Upper lobe of right lung (tissue), 1 donor: ENCODE measurements at places on chromosomes 1 and 21. TPM values are rescaled to one million over a fixed set of nuclear protein-coding genes. Genes with fewer than 3 reads are reported as not detected.

CAMK2N1 gene
- total RNA-seq = 73.6 TPM

AADACL4 gene
- total RNA-seq = not detected

RBM11 gene
- 1.7 TPM for total RNA-seq

CATSPERE gene
- 1.1 TPM for total RNA-seq

DENND4B gene
- total RNA-seq = 83.7 TPM

AGBL4 gene
- not detected for total RNA-seq

DNAJC16 gene
- 23.5 TPM for total RNA-seq

ATP1A2 gene
- total RNA-seq = 5.6 TPM

CFHR5 gene
- total RNA-seq = not detected

DISC1 gene
- total RNA-seq = 9.5 TPM

GRCh38 chr1:17233675-17234320, 15.1 kb upstream of the PADI3 start:
- DNase-seq = peak; percentile 85
- no peak overlapping the region for H3K27ac ChIP-seq
- no peaks in the 10 kb centered on the region for H3K27me3 ChIP-seq

GRCh38 chr1:43067233-43067745, 104.8 kb downstream of the EBNA1BP2 start:
- H3K36me3 ChIP-seq = no peaks in the 10 kb centered on the region
- H3K4me1 ChIP-seq = peaks cover 10% of the 10 kb centered on the region
- H3K27ac ChIP-seq = no peak overlapping the region
- DNase-seq = no peak
- peaks cover 12% of the 10 kb centered on the region for H3K27me3 ChIP-seq
- H3K4me3 ChIP-seq = no peak overlapping the region

GRCh38 chr1:23867542-23867894, 572 bp downstream of the FUCA1 start:
- peaks cover 25% of the 10 kb centered on the region for H3K4me1 ChIP-seq
- peaks cover 19% of the 10 kb centered on the region for H3K36me3 ChIP-seq
- peak overlapping the region; percentile 63 for H3K27ac ChIP-seq
- no peak for DNase-seq
- no peaks in the 10 kb centered on the region for H3K27me3 ChIP-seq

DNA sequence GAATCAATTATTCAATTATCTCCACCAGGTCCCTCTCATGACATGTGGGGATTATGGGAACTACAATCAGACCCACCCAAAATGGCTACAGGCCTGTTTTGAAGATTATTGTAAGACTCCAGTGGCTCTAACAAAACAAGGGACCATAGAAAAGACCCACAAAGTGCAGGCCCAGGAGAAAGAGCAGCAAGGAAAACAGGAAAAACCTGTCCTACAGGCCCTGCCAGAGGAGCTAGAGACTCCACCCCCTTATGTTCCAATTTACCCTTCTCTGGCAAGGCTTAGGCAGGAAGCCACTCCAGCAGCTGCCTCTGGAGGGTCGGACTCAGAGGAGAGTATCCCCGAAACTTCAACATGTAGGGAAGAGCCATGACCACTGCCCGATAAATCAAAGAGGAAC, 96.5 kb downstream of the LIPI start:
- H3K27me3 ChIP-seq = no peaks in the 10 kb centered on the region
- H3K4me3 ChIP-seq = no peak overlapping the region
- H3K4me1 ChIP-seq = no peaks in the 10 kb centered on the region
- DNase-seq = no peak
- no peak overlapping the region for H3K27ac ChIP-seq

- H3K27me3 ChIP-seq = no peaks in the 10 kb centered on the region
- no peak overlapping the region for H3K4me3 ChIP-seq
- DNase-seq = no peak
Measured at GRCh38 chr1:82162486-82163420, 362.0 kb downstream of the ADGRL2 start.

GRCh38 chr1:25128121-25128621, 104.1 kb downstream of the SYF2 start:
- H3K27ac ChIP-seq = no peak overlapping the region
- no peaks in the 10 kb centered on the region for H3K4me1 ChIP-seq
- H3K36me3 ChIP-seq = no peaks in the 10 kb centered on the region
- DNase-seq = no peak
- no peak overlapping the region for H3K4me3 ChIP-seq

DNA sequence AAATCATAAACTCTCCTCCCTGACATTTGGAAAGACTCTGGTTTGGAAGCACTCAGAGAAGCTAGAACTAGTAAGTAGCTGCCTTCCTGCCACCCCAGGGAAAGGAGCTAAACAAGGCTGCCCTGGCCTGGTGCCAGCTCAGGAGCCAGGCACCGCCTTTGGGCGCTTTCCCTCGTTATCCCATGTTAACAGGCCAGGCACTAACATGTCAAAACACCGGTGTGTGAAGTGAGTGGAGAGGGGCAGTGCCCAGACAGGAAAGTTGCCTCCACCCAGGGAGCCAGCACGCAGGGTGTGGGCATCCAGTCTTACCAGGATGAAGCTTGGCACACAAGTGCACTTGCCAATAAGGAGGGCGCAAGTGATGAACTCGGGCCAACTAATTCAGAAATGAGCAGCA, 346.8 kb downstream of the RRAGC start:
- no peak overlapping the region for H3K4me3 ChIP-seq
- H3K36me3 ChIP-seq = no peaks in the 10 kb centered on the region
- H3K4me1 ChIP-seq = peaks cover 17% of the 10 kb centered on the region
- DNase-seq = peak; percentile 71

- H3K36me3 ChIP-seq = no peaks in the 10 kb centered on the region
- no peak overlapping the region for H3K27ac ChIP-seq
- no peaks in the 10 kb centered on the region for H3K4me1 ChIP-seq
- H3K4me3 ChIP-seq = no peak overlapping the region
- DNase-seq = no peak
Measured at GRCh38 chr1:205410581-205411298, 11.1 kb downstream of the LEMD1 start.

DNA sequence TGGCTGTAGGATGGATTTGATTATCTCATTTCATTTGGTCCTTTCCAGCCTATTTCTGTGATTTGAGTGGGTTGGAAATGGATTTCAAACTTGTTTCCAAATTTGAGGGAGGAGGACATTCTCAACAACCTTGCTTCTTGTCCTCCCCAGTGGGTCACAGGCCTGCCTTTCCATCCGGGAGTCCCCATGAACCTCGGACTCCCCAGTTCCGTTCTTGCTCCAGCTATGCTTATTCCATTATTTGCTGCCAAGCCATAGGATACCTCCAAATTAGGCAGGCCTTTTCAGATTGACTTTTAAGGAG, 97.8 kb downstream of the DUSP10 start:
- H3K27ac ChIP-seq = no peak overlapping the region
- H3K36me3 ChIP-seq = no peaks in the 10 kb centered on the region
- DNase-seq = no peak
- no peak overlapping the region for H3K4me3 ChIP-seq
- no peaks in the 10 kb centered on the region for H3K27me3 ChIP-seq

DNA sequence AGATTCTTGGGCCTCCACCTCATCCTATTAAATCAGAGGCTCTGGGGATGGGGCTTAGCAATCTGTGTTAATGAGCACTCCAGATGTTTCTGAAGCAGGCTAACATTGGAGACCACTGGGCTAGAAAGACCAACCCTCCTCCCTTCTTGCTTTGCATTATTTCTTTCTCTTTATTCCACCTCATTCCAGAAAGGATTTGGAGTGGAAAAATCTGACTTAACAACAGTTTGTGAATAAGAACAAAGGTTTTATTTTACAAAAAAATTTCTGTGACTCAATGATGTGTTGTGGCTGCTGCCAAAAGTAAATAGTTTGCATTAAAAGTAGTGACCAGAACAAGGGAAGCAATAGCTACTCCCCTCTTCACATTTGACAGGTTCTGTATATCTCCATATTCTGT, 79.4 kb downstream of the TGFB2 start:
- H3K4me1 ChIP-seq = peaks cover 7% of the 10 kb centered on the region
- no peak overlapping the region for H3K4me3 ChIP-seq
- no peaks in the 10 kb centered on the region for H3K27me3 ChIP-seq
- no peaks in the 10 kb centered on the region for H3K36me3 ChIP-seq
- H3K27ac ChIP-seq = no peak overlapping the region
- no peak for DNase-seq

GRCh38 chr1:188708795-188709535, 1768.7 kb downstream of the BRINP3 start:
- H3K27me3 ChIP-seq = no peaks in the 10 kb centered on the region
- H3K4me1 ChIP-seq = no peaks in the 10 kb centered on the region
- H3K4me3 ChIP-seq = no peak overlapping the region
- DNase-seq = no peak
- no peak overlapping the region for H3K27ac ChIP-seq

DNA sequence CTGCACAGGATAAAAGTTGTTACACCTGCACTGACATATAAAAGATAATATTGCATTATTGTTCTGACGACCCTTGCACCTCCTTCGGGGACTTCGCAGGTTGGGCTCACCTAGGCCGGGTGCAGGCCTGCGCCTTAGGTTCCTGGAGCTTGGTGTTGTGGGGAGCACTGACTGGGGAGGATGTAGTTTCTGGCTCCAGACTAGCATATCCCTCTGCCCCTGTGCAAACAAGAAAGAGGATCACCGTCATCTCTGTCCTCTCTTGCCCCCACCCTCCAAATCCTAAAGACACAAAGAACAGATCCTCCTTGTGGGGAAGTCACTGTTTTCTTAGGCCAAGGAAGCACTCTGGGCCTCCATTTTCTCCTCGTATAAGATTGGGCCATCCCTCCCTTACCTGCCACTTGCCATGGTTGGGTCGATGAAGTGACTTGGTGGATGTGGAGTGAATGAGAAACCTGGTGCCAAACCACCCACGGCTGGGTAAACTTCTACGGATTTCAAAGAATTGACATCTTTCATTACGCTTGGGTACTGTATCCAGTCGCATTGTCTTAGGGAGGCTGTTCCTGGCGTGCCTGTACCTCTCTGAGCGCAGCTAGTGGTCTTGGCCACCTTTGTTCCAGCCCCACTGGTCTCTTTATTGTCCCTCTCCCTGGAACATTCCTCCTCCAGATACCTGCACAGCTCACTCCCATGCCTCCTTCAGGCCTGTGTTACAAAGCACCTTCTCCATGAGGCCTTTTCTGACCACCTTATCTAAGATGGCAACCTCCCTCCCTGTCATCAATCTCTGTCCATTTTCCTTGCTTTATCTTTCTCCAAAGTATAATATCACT, 34.4 kb upstream of the PKP1 start:
- no peaks in the 10 kb centered on the region for H3K36me3 ChIP-seq
- no peak overlapping the region for H3K27ac ChIP-seq
- DNase-seq = no peak
- H3K27me3 ChIP-seq = peaks cover 8% of the 10 kb centered on the region
- H3K4me3 ChIP-seq = no peak overlapping the region

- no peak overlapping the region for H3K27ac ChIP-seq
- no peak for DNase-seq
- no peaks in the 10 kb centered on the region for H3K27me3 ChIP-seq
Measured at GRCh38 chr1:92342401-92342800, 43.5 kb downstream of the RPAP2 start.

DNA sequence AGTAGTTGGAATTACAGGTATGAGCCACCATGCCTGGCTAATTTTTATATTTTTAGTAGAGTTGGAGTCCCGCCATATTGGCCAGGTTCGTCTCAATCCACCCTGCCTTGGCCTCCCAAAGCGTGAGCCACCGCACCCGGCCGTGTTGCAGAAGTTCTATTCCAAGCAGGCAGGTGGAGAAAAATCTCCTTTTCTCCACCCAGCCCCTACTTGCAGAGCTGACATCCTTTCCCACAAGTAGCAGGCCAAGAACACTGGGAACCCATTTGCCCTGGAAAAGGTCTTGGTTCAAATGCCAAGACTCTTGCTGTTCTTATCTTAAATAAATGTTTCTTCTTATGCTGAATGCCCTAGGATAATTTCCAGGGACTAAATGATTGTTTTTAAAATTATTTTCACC, 17.5 kb downstream of the AGL start:
- no peak for DNase-seq
- H3K4me3 ChIP-seq = no peak overlapping the region
- H3K27me3 ChIP-seq = no peaks in the 10 kb centered on the region
- peaks cover 13% of the 10 kb centered on the region for H3K36me3 ChIP-seq
- H3K4me1 ChIP-seq = no peaks in the 10 kb centered on the region

DNA sequence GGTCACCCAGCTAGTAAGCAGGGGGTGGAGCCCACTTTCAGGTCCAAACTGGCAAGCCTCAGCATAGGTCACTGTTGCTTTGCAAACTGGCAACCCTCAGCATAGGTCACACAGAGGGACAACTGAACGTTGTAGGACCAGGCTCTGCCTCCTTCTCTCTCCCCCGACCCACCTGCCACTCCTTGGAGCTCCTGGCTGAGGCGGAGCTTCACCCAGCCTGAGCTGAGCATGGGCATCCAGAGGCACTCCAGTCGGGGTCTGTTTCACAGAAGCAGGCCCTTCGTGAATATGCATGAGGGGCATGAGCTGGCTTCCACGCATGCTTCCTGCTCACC, 24.2 kb downstream of the CAPZB start:
- H3K27me3 ChIP-seq = no peaks in the 10 kb centered on the region
- peaks cover 63% of the 10 kb centered on the region for H3K4me1 ChIP-seq
- H3K27ac ChIP-seq = no peak overlapping the region
- DNase-seq = no peak

- DNase-seq = no peak
- no peaks in the 10 kb centered on the region for H3K36me3 ChIP-seq
- H3K27ac ChIP-seq = peak overlapping the region; percentile 59
- H3K27me3 ChIP-seq = no peaks in the 10 kb centered on the region
- peaks cover 12% of the 10 kb centered on the region for H3K4me1 ChIP-seq
- no peak overlapping the region for H3K4me3 ChIP-seq
Measured at GRCh38 chr1:203069030-203069747, 16.6 kb downstream of the MYOG start.

DNA sequence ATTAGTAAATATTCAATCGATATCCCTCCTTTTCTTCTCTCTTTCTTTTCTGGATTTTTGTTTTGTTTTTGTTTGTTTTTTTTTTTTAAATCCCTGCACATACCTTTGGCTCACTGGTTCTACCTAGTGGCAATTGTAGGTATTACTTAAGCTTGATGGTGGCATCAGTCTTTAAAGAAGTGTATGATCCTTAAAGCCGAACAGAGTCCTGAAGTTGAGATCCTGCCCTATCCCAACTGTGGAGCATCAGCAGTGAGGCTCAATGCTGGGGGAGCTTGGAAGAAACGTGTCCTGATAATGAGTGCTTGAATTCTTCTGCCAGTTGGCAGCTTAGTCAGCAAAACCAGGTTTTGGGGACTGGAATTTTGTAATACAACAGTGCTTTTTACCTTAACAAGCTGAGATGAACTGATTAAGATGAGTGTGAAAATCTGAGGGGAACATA, 60.8 kb downstream of the FASLG start:
- no peaks in the 10 kb centered on the region for H3K36me3 ChIP-seq
- H3K27ac ChIP-seq = no peak overlapping the region
- H3K4me3 ChIP-seq = no peak overlapping the region
- no peaks in the 10 kb centered on the region for H3K27me3 ChIP-seq
- no peaks in the 10 kb centered on the region for H3K4me1 ChIP-seq
- DNase-seq = no peak
